Stimulated activated CD8-positive, alpha-beta memory T cell treated with anti-CD3 and anti-CD28 coated beads, Interleukin-7, amount 100 ng/mL, for 1 hour (primary cell): ENCODE measurements at places on chromosomes 2 and 18.

- no peak for DNase-seq
Observed at GRCh38 chr2:112150447-112150846, 12.3 kb downstream of the FBLN7 start.

GRCh38 chr18:68740966-68741365, 26.1 kb upstream of the TMX3 start:
- DNase-seq, result no peak

DNA sequence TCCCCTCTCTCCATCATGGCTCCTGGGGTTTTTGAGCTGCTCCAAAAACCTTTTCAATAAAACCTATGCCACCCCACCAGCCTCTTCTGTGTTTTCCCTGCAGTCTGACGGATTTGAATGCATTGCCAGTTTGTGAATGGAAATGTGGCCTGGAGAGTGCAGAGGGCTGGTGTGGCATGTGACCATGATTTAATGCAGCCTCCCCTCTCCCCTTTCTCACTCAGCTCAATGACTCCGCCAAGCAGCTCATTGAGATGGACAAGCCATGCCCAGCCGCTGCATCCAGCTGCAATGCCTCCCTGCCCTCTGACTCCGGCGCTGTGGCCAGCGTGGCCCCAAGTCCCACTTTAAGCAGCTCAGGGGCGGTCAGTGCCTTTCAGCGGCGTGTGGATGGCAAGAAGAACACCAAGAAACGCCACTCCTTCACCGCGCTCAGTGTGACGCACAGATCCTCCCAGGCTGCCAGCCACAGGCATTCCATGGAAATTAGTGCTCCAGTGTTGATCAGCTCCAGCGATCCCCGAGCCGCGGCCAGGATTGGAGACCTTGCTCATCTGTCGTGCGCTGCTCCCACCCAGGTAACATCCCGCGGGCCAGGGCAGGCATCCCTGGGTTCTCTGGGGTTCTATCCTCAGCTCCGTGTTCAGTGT, 215.3 kb downstream of the SEPTIN10 start:
- DNase-seq, result no peak

DNA sequence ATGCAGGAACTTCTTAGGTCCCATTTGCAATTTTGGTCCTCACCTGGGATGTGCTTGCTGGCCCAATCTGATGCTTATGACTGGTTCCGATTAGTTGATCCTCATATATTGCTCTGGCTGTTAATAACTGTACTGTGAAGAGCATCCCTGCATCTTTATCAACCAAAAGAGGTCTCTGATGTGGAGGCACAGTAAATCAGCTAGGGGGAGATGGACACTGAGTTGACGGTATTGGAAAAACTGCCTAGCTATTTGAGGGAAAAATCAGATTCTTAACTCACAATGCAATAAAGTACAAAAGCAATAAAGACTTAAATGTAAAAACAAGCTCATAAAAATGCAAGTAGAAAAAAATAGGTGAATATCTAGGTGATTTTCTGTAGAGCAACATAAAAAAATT, 188.0 kb upstream of the TCF4 start:
- DNase-seq, result no peak

DNA sequence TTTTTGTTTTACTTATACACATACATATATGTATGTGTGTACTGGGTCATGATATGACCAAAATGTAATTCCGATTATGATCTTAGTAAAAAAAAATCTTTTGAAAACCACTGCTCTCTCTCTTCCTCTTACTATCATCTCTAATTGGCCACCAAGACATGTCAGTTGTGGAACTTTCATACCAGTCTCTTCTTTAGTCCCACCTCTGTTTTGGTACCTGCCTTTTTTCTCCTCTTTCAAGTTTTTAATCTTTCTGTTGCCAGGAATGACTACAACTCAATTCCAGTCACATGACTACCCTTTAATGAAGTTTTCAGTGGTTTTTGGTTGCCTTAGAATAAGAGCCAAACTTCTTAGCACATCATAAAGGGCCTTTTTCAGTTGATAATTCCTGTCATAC, 17.1 kb downstream of the RBM44 start:
- no peak for DNase-seq

DNA sequence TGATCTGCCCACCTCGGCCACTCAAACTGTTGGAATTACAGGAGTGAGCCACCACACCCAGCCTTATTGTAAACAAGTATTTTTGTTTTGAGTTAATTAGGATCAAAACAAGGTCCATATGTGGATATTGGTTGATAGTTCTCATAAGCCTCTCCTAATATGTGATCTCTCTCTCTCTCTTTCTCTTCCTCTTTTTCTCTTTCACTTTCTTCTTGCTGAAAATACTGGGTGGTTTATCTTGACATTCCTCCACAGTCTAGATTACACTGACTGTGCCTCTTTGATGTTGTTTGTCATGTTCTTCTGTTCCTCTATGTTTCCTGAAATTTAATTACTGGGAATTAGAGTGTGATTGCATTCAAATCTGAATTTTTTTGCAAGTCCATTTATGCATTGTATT, 547.5 kb upstream of the NRXN1 start:
- no peak for DNase-seq

DNA sequence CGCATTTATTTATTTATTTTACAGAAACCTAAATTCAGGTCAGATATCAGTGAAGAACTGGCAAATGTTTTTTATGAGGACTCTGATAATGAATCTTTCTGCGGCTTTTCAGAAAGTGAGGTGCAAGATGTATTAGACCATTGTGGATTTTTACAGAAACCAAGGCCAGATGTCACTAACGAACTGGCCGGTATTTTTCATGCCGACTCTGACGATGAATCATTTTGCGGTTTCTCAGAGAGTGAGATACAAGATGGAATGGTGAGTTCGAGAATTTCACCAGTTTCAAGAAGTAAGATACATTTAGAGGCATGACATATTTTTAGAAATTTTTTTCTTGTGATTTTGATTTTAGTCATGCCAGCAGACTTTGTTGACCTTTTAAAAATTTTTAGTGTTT, 4.6 kb downstream of the CDCA7 start:
- DNase-seq, result no peak

GRCh38 chr2:165793779-165794535, at the start of gene GALNT3:
TSS of gene GALNT3 (minus strand) at chr2:165794247. CDS start at chr2:165770700, 23,547 bp downstream.
- peak; percentile 1 for DNase-seq

DNA sequence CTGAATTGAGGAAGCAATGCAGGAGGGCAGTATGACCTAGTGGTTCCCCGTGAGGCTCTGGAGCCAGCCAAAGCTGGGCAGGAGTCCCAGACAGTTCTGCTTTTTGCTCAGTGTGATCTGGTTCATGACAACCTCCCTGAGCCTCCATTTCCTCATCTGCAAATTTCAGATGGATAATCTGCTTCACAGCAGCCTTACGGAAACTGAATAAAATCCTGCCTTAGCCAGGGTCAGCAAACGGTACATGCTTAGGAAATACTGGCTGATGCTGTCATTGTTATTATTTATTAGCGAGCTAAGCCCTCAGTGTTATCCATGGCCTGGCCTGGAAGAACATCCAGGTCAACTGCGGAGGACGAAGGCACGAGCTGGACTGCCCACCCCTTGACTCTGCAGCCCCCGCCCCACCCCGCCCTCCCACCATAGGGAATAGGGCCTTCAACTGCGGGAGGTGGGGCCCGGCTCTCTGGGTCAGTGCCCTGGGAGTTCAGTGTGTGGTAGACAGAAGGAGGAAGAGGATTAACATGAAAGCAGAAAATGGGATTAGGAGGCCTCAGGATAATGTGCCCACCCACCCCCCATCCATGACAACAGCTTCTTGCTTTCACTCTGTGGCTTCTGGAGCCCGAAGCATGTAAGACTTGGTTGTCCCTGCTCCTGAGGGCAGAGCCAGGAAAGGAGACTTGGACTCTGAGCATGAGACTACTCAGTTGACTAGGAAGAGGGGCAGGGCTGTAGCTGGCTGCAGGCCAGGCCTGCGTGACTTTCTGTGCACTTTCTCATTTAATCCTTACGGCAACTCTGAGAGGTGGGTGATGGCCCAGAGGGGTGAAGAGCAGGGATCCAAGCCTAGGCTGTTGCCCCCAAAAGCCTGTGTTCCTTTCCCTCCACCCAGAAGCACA, 13.1 kb downstream of the PKDCC start:
- DNase-seq, result no peak

DNA sequence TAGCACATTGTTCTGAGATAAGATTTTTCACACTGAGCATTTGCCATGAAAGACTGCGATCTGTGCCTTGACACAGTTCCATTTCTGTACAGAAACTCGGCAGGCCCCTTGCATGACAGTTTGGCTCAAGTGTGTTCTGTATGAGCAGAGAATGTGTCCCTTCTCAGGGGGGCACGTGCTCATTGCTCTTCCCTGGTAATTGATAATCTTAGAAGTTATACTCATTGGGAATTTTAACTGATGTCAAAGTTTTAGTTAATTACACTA, 171.3 kb downstream of the PTGR3 start:
- DNase-seq, result no peak

DNA sequence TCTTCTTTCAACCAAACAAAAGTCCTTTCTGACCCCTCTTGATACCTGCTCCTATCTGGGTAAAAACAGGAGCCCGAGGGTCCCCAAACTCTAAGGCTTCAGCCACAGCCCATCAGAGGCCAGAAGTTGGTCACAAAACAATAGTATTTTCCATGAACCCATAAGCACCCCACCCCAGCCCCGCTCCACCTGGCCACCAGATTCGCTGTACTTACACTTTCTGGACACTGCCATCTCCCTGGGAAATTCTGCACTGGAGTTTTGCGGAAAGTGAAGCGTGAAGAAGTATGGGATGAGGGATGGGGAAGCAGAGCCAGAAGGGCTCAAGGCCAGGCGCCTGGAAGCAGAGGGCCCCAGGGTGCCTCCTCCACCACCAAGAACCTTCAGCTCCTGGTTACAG, 5.2 kb upstream of the RUFY4 start:
- DNase-seq, result no peak

- no peak for DNase-seq
Observed at GRCh38 chr2:95277246-95277906, 3.1 kb downstream of the PROM2 start.

- no peak for DNase-seq
Observed at GRCh38 chr2:178177066-178177679, 17.1 kb upstream of the OSBPL6 start.

DNA sequence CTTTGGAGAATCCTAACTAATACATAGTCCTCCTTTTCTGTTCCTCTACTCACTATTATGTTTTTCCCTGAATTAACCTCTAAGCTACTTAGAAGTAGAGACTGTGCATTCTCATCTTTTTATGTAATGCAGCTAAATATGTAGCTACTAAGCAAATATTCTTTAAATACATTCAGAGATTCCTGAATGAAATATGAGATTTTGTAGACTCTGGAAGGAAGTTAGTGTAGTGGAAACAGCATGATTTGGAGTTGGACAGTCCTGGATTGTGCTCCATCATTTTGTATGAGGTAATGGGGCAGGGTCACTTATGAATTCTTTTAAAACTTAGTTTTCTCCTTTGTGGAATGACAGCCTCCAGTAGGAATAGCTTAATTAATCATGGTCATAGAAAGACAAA, 24.7 kb upstream of the NT5C1B start:
- DNase-seq, result no peak

DNA sequence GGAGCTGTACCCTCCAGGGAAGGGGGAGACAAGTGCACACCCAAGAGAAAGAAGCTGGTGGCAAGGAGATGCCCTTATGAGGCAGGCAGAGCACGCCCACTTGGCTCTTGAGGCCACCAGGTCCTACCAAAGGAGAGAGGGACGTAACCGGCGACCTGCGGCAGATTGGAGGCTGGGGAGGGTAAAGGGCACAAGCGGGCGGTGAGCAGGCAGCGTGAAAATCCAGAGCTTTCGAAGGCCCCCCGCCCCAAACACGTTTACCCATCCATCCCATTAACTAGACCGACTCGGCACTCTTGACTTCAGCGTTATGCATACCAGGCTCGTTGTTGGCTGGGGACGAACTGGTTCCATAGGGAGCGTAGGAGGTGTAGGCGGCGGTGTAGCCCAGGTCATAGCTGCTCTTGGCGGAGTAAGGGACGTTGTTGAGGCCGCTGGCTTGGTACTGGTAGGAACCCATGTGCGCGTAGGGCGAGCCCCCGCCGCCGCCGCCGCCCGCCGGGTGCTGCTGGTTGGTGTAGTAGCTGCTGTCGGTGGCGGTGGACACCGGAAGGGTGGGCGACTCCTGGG, 794 bp downstream of the DLX2 start:
- no peak for DNase-seq
